ENCODE measurements at places on chromosomes 1 and 21. TPM values are rescaled to one million over a fixed set of nuclear protein-coding genes. Genes with fewer than 3 reads are reported as not detected.

Gene KMO
- total RNA-seq: 0.05 TPM

Gene C4BPB
- 0.23 TPM for total RNA-seq

Gene CD1B
- not detected for total RNA-seq

Gene FCGR1A
- not detected for total RNA-seq

Gene CLDN14
- not detected for total RNA-seq

Gene PGLYRP3
- total RNA-seq: not detected

Gene ELF3
- 0.62 TPM for total RNA-seq

Gene WNT4
- total RNA-seq: not detected

DNA sequence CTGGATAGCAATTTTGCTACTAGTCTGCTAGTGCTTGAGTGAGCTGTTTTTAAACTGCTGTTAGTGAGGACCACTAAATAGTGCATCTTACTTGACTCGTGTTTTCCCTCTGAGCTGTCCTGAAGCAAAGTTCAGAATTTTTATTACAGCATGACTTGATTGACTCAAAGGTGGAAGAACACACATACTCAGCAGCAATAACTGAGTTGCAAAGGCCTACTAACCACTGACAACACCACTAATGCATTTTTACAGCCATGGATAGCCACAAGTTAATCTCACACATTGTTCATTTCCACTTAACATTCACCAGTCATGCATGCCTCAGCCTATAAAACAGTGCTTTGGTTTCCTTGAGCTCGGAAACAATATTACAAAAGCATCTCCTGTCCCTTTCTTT, 148.7 kb downstream of the RUNX1 start:
- DNase-seq: no peak

DNA sequence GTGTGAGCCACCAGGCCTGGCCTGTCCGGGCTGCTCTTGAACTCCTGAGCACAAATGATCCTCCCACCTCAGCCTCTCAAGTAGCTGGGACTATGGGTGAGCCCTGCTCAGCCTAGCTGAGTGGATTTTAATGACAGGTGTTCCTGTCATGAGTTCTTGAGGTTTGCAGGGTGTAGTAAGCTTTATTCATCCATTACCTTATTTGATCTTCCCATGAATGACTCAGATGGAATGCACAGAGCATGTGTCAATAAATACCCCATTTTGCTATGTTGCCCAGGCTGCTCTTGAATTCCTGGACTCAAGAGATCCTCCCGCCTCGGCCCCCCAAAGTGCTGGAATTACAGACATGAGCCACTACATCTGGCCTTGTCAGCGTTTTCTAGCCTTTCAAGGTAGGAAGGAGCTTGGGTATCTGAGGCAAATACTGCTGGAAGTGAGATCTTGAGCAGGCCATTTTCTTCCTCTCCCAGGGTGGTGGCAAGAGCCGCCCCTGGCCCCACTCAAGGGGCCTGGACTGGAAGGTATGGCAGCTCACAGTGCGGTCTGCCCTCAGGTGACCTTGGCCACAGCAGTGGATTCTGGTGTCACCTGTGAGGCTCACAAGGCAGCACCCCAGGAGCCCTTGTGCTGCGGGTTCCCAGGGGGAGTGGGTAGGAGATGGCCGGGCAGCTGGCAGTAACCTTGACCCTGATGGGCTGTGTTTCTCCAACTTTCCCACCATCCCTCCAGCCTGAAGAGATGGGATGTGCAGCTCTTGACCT, 20.0 kb downstream of the PIK3CD start:
- no peak for DNase-seq

- DNase-seq: no peak
Measured at GRCh38 chr1:111649227-111649626, 29.6 kb downstream of the RAP1A start.

DNA sequence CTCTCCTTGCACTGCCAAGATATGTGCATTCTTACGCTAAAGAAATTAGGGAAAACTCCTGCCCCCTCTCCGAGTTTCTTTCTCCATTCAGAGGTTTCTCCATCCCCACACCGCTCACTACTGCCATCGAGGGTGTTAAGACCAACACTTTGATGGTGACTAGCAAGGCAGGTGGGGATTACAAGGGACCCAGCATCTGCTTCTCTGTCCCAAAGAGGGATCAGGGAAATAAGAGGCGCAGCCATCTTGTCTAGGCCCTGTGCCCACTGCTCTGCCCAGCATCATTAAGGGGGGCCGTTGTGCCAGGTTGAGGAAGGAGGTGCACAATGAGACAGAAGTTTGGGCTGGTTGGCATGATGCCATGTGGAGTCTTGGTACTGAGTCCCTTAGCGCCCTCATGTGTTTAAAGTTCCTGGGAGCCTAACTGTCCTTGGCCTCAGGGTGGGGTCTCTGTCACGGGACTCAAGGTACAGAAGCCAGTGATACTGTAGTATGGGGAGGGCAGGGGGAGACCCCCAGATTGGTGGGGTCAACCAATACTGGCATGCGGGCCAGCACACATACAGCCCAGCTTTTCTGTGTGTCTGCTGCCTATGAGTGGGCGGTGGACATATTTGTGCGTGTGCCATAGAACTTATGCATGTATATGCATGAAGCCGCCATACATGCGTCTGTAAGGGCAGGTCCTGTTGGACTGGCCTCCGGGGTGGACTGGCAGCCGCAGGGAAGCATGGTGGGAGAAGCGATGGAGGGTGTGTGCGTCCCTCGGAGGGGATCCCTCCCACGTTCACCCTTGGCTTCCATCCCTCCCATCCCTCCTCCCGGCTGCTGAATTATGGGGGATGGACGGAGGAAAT, 5.5 kb downstream of the EFNA3 start:
- no peak for DNase-seq

DNA sequence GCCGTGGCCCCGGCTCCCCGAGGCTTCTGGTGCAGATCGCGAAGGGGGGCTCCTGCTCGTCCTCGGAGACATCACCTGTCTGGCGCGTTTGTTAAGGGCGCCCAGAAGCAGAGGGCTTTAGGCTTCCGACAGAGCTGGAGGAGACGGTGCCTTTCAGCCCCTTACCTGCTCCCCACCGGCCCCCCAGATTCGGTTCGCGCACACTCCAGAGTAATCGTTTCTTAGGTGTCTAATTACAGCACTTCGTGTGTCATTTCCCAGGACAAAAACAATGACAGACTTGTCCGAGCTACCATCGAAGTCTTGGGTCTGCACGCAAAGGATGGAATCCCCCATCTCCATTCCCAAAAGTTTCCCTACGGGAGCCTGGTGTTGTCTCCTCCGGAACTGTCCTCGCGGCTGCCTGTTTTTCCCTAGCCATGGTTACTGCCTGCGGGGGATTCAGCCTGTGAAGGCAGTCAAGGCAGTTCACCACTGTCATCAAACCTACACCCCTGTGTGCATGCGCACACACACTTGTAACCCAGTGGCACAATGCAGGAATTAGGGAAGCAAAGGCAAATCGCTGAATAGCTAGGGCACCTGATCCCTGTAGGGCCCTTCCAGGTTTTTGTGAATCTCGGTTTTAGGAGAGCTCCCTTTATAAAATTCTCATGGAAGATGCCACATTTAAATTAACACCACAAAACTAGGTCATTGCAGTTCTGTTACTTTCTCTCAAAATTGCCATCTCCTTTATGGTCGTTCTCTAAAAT, 738 bp upstream of the CDC42BPA start:
- no peak for DNase-seq

DNA sequence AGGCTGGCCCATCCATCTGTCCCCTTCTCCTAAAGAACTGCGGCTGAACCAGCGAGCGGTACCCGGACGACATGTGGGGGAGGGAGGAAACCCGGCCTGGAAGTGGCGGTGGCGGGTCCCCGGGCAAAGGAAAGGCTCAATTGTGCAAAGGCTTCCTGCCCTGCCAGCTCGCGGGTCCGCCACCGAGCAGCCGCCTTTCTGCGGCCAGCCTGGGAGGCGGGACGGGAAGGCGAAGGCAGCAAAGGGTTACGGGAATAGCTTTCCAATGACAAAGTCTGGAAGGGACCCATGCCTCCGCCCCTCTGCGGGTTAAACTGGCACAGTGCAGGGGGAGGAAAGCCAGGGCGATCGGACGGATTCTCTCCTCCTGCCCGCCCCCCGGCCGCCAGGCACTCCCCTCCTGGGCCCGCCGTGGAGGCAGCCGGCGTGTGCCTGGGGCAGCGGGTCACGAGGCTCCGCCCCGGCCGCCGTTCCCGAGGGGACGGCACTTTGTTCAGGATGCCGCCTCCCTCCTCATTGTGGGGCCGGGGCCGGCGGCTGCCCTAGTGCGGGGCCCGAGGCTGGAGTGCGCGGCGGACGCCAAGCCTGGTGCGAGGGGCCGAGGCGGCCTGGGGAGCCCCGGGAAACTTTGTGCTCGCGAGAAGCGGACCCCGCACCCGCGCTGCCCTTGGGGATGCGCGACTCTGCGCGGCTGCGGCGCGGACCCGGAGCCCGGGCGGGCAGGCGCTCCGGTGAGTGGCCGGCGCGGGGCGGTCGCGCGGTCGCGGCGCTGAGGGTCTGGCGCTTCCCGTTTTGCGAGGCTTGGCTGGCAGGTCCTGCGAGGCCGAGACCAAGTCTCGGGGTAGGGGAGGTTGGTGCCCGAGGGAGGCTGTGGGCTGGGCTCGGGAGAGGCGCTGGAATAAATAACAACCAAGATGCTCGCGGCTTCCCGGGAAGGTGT, at the start of gene NAV1:
NAV1 (plus strand) TSS at position 516 of the 940 bp plus-strand sequence. CDS start 83,758 bp downstream, outside the sequence.
- no peak for DNase-seq

DNA sequence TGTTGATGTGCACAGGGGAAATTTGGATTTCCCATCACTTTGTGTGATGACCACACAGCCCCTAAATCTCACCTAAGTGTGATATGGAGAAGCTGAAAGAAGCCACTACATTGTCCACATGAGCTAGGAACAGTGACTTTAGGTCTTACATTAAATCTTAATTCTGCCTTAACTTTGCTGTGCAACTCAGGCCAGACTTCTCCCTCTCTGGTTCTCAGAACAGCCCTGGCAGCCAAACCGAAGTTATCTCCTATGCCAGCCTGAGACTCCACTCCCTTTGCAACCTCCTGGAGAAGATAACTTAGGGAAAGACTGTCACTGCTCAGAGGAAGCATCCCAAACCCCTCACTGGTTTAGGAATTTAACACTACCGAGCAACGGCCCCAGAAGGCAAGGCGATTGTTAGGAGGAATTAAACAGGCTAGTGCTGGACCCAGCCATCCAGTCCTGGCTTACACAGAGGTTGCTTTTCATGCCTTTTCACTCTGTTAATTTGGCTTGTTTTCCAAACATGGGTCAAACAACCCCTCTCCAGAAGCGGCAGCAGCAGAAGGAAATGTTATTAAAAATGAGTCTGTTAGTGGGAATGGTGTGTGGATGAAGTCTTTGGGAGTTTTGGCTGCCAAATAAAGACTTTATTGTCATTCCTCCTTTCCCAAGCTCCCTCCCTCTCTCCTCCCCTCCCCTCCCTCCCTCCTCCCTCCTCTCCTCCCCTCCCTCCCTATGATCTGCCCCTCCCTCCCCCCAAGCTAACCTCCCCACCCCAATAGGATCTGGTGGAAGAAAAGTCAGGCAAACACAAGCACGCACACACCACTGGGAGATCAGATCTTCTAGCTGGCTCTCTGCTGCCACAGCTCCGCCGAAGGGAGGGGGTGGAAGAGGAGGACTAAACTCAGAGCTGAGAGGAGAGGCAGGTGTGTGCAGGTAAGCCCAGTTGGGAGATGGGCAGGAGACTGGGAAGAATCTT, at the start of gene PRELP:
PRELP (plus strand) TSS at position 795 of the 970 bp plus-strand sequence. CDS start 7,379 bp downstream, outside the sequence.
- no peak for DNase-seq

- no peak for DNase-seq
Measured at GRCh38 chr1:31010086-31010989, 55.2 kb downstream of the PUM1 start.

DNA sequence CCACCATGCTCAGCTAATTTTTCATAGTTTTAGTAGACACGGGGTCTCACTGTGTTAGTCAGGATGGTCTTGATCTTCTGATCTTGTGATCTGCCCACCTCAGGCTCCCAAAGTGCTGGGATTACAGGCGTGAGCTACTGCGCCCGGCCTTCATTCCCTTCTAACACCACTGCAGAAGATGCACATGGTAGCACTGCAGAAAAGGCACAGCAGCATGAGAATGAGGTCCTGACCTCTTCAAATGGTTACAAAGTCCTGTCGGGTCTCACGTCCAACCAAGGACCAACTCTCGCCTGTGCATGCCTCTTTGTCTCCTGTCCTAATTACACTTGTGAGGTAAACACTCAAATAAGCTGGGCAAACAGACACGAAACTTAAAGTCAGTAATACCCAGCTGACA, 83.0 kb upstream of the GCLM start:
- no peak for DNase-seq

GRCh38 chr1:246803373-246803772, 79.2 kb downstream of the SCCPDH start:
- no peak for DNase-seq

DNA sequence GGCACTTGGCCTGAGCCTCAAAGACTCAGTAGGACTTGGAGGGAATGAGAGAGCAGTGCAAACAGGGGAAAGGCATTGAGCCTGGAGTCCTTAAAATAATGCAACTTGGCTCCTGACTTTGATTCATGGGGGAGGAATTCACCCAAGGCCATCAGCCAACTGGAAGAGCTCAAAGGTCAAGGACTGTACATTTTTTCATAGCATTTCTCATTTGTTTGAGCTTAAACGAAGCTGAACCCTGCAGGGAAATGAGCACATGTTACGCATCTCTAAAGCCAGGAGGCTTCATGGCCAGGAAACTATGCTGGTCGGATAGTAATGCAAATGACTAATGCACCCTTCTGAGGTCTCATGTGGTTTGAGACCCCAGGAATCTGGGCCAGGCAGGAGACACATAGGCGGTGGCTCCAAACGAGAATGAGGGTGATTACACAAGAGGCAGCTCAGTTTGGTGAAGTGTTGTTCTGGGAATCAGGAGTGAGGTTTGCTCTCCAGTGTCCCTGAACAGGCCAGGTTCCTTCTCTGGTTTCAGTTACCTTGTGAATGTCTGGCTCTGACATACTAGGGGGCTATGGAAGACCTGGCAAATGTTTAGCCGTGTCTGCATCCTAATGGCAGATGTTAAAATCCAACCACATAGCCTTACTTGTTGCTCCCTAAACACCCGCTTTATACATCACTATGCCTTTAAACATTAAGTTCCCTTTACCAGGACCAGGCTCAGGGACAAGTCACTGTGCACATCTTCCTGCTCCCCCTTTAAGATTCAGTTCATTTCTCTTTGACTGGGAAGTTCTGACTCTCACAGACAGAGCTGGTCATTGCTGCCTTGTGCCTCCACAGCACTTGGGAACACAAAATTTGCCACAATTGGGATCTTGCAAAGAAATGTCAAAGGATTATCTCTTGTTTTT, 503.9 kb upstream of the USP24 start:
- DNase-seq: no peak

GRCh38 chr1:181018901-181019681, 3.6 kb downstream of the STX6 start:
- DNase-seq: no peak

GRCh38 chr21:41201385-41201784, 33.4 kb downstream of the BACE2 start:
- DNase-seq: no peak
